ENCODE measurements at places on chromosomes 16 and 17. TPM values are rescaled to one million over a fixed set of nuclear protein-coding genes. Genes with fewer than 3 reads are reported as not detected.

DNA sequence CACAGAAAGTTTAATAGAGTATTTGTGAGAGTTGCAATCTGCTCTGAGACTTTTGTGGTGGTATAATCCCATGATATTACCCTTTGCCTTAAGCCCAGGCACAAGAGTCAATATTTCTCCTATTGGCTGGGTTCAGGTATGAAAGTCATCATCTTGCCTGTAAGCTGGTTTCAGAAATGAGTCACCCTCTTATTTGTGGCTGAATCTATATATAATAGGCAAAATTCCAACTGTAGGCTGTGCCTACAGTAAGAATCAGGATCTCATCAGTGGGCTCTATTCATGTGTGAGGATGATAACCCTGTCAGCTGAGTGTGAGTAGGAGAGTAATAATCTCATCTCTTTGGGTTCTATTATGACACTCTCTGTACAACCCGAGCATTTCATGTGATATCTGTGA is 2103.1 kb downstream of the TP53TG3F start:
- H3K27ac ChIP-seq = no peak overlapping the region
- DNase-seq = no peak
- H3K4me1 ChIP-seq = no peaks in the 10 kb centered on the region
- H3K36me3 ChIP-seq = no peaks in the 10 kb centered on the region

GRCh38 chr16:6570530-6570929 is 762.1 kb upstream of the RBFOX1 start:
- H3K36me3 ChIP-seq = no peaks in the 10 kb centered on the region
- H3K4me1 ChIP-seq = no peaks in the 10 kb centered on the region
- DNase-seq = no peak
- H3K27me3 ChIP-seq = no peaks in the 10 kb centered on the region
- H3K27ac ChIP-seq = no peak overlapping the region
- H3K4me3 ChIP-seq = no peak overlapping the region

DNA sequence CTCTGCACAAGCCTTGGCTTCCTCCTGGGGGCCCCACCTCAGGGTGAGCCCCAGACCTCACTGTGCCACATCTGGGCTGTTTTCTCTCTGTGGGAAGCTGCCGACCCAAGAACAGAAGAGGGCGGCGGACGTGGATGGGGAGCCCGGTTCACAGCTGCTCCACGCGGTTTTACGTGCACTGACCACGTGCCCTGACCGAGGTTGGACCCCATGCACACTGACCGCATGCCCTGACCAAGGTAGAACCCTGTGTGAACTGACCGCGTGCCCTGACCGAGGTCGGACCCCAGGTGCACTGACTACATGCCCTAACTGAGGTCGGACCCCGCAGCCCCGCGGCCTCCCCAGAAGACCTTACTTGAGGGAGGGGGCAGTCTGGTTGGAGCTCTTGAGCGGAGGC is 19.6 kb downstream of the CEP131 start:
- DNase-seq = peak; percentile 89
- no peaks in the 10 kb centered on the region for H3K27me3 ChIP-seq
- no peaks in the 10 kb centered on the region for H3K36me3 ChIP-seq
- peaks cover 7% of the 10 kb centered on the region for H3K4me1 ChIP-seq

DNA sequence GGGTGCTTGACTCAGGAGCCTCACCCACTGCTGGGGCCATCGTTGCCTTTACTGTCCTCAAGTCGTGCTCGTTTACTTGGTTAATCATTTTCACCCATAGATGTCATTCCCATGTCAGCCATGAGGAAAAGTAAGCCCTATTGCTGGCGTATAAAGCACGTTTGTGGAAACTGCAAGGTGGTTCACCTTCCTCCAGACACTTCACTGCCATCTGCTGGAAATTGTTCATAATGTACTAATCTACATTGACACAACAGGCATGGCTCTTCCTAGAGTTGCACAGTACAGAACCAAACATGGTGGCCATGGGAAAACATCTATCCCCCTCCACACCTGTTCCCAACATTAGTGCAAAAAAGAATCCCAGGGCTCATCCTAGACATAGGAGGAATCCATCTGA is 116.6 kb downstream of the ZNF18 start:
- no peak overlapping the region for H3K27ac ChIP-seq
- DNase-seq = no peak
- no peak overlapping the region for H3K4me3 ChIP-seq
- no peaks in the 10 kb centered on the region for H3K27me3 ChIP-seq
- H3K4me1 ChIP-seq = no peaks in the 10 kb centered on the region

- H3K27me3 ChIP-seq = no peaks in the 10 kb centered on the region
- no peaks in the 10 kb centered on the region for H3K4me1 ChIP-seq
- no peak overlapping the region for H3K27ac ChIP-seq
- no peak overlapping the region for H3K4me3 ChIP-seq
Measured at GRCh38 chr16:52469775-52470174, 77.2 kb downstream of the TOX3 start.

DNA sequence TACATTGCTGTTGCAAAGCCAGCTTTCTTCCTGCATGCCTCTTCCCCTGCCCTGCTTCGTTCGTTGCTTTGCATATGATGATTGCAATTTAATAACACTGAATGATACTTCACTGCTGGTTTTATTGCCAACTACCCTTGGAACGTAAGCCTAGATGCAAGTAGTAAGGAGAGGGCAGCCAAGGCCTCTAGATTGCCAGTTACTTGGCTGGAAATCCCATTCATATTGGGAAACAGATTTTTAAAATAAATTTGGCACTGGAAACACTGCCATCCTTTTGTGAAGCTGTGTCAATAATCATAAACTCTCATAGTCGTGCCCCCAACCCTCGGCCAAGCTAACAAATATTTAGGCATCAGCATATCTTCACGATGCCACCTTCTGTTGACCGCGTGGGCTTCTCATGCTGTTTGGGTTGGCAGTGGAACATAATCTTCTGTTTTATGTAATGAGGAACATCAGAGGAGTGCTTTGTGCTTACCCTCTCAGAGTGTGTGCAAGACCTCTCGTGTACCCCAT is 86.5 kb downstream of the MAP2K6 start:
- peaks cover 20% of the 10 kb centered on the region for H3K4me1 ChIP-seq
- no peaks in the 10 kb centered on the region for H3K27me3 ChIP-seq
- no peak overlapping the region for H3K4me3 ChIP-seq
- no peak overlapping the region for H3K27ac ChIP-seq
- DNase-seq = no peak
- no peaks in the 10 kb centered on the region for H3K36me3 ChIP-seq

GRCh38 chr17:18851201-18851600 is 6.7 kb upstream of the PRPSAP2 start:
- H3K4me3 ChIP-seq = no peak overlapping the region
- peaks cover 24% of the 10 kb centered on the region for H3K4me1 ChIP-seq
- H3K36me3 ChIP-seq = no peaks in the 10 kb centered on the region
- H3K27me3 ChIP-seq = no peaks in the 10 kb centered on the region
- H3K27ac ChIP-seq = no peak overlapping the region
- no peak for DNase-seq

GRCh38 chr17:78883089-78883532 is 19.9 kb downstream of the CEP295NL start:
- no peaks in the 10 kb centered on the region for H3K27me3 ChIP-seq
- peak overlapping the region; percentile 95 for H3K27ac ChIP-seq
- peaks cover 79% of the 10 kb centered on the region for H3K4me1 ChIP-seq
- no peaks in the 10 kb centered on the region for H3K36me3 ChIP-seq
- H3K4me3 ChIP-seq = peak overlapping the region; percentile 55

DNA sequence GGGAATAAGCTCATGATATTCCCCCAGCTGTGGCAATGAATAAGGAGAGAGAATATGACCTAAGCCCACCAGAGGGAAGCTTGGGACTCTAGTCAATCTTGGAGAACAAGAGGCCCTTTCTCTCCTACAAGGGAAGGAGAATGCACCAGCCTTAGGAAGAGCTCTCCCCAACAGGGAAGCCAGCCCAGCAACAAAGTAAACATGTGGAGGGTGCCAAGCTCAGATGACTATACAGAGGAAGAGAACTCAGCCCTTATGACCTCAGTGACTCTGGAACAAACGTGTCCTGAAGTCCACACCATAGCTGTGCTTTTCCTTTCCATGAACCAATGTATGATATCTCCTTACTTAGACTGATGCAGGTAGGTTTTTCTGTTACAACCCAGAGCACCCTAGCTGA is 219.7 kb downstream of the GSG1L start:
- no peak overlapping the region for H3K4me3 ChIP-seq
- DNase-seq = peak; percentile 2
- H3K27me3 ChIP-seq = peaks cover 43% of the 10 kb centered on the region
- no peak overlapping the region for H3K27ac ChIP-seq

DNA sequence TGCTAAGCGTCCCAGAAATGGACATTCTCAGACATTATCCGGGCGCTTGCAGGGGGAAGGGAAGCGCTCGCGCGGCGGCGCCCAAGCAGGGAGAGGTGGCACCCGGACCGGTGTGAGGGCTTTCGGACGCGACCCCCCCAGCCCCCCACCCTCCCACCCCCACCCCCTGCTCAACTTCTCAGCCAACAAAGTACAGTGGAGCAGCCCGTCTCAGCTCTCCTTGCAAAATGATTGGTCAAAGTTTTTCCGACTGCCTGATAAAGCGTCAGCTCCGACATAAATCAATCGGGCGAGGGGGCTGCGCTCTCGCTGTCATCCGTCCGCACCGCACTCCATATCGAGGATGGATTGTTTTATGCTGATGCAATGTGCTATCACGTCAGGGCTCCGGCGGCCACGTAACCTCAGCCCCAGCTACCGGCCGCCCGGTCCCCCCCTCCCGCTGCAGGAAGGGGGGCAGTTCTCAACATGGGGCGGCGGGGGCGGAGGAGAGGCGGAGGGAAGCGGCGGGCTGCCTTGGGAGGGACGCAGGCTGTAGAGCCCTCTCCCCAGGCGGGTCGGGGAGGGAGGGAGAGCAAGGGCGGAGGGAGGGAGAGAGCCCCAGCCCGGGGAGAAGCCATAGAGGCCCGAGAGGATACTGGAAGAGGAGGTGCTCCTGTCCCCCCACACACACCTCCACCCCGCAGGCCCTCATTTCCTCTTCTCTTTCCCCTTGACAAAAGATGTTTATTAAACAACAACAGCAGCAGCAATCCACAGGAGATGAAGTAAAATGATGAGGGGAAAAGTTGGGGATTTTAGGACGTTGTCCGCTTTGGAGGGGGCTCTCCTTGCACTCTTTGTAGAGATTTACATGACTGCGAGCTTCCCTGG is at the start of gene HOXB9:
TSS of gene HOXB9 (minus strand) at position 114 of the 873 bp plus-strand sequence. CDS start at position 25, 89 bp downstream.
- no peak for DNase-seq
- peaks cover 83% of the 10 kb centered on the region for H3K27me3 ChIP-seq
- H3K36me3 ChIP-seq = peaks cover 5% of the 10 kb centered on the region
- peak within 1 kb of the TSS; percentile 65 for H3K4me3 ChIP-seq
- no peak within 1 kb of the TSS for H3K27ac ChIP-seq
- peaks cover 8% of the 10 kb centered on the region for H3K4me1 ChIP-seq

GRCh38 chr16:89598199-89598598 is 15.2 kb upstream of the DPEP1 start:
- no peak overlapping the region for H3K27ac ChIP-seq
- H3K4me3 ChIP-seq = no peak overlapping the region
- peaks cover 15% of the 10 kb centered on the region for H3K4me1 ChIP-seq
- H3K27me3 ChIP-seq = no peaks in the 10 kb centered on the region
- no peak for DNase-seq
- no peaks in the 10 kb centered on the region for H3K36me3 ChIP-seq

DNA sequence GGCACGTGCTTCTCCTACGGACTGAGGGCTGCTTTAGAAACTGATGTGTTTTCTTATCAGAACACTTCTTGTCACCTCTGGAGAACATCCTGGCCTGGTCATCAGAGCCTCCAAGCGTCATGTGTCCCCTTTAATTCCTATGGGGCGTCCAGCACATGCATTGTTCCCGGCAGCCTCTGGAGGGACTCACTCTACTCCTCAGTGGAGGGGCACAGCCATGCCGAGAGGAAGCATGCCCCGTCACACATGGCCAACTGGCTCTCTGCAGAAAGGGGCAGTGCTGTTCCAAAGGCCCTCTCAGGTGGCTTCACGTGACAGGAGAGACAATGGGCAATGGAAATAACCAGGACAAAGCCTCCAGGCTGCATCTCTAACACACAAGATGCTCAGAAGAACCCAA is 31.8 kb downstream of the CDRT15L2 start:
- no peaks in the 10 kb centered on the region for H3K4me1 ChIP-seq
- H3K4me3 ChIP-seq = no peak overlapping the region
- peaks cover 1% of the 10 kb centered on the region for H3K27me3 ChIP-seq
- no peak for DNase-seq

- peaks cover 26% of the 10 kb centered on the region for H3K36me3 ChIP-seq
- peak; percentile 71 for DNase-seq
- no peaks in the 10 kb centered on the region for H3K27me3 ChIP-seq
- H3K27ac ChIP-seq = peak overlapping the region; percentile 81
Measured at GRCh38 chr16:8848939-8849391, 19.8 kb downstream of the CARHSP1 start.

GRCh38 chr17:76174037-76174436 is 33.0 kb upstream of the FOXJ1 start:
- no peak overlapping the region for H3K4me3 ChIP-seq
- H3K27ac ChIP-seq = no peak overlapping the region
- no peaks in the 10 kb centered on the region for H3K4me1 ChIP-seq
- DNase-seq = no peak

GRCh38 chr16:24896439-24896838 is 50.7 kb downstream of the SLC5A11 start:
- H3K27me3 ChIP-seq = peaks cover 8% of the 10 kb centered on the region
- H3K4me1 ChIP-seq = no peaks in the 10 kb centered on the region
- no peak for DNase-seq
- no peak overlapping the region for H3K27ac ChIP-seq
- no peaks in the 10 kb centered on the region for H3K36me3 ChIP-seq

- no peaks in the 10 kb centered on the region for H3K27me3 ChIP-seq
- no peak overlapping the region for H3K4me3 ChIP-seq
- no peak overlapping the region for H3K27ac ChIP-seq
- peaks cover 6% of the 10 kb centered on the region for H3K36me3 ChIP-seq
- DNase-seq = no peak
- peaks cover 9% of the 10 kb centered on the region for H3K4me1 ChIP-seq
Measured at GRCh38 chr16:27449434-27450195, 47.6 kb downstream of the IL21R start.

The NECAB2 gene
- 0.40 TPM for total RNA-seq

The CES5A gene
- total RNA-seq = not detected

The PPP1R27 gene
- not detected for total RNA-seq

The FOXO3B gene
- total RNA-seq = 6.9 TPM

The CDRT15 gene
- not detected for total RNA-seq

The OSGIN1 gene
- total RNA-seq = 2.5 TPM

The SNAI3 gene
- total RNA-seq = not detected

The CHST4 gene
- not detected for total RNA-seq

The CDRT4 gene
- total RNA-seq = 6.2 TPM

The PHOSPHO1 gene
- not detected for total RNA-seq

The HIGD1B gene
- not detected for total RNA-seq

The ZPBP2 gene
- total RNA-seq = not detected

The SOST gene
- not detected for total RNA-seq

The C16orf46 gene
- 0.36 TPM for total RNA-seq

The SEBOX gene
- total RNA-seq = not detected

The GPR142 gene
- total RNA-seq = not detected

Measured in chondrocyte (in vitro differentiated cells).